ENCODE measurements at places on chromosomes 5 and 9. TPM values are rescaled to one million over a fixed set of nuclear protein-coding genes. Genes with fewer than 3 reads are reported as not detected.
A peak's percentile ranks its signal among the peaks of the same experiment; 100 is the strongest.

KCNV2 gene
- total RNA-seq = not detected

SCGB3A2 gene
- total RNA-seq = not detected

HTR1A gene
- total RNA-seq = not detected

LCNL1 gene
- total RNA-seq = 3.0 TPM

ZBED3 gene
- 18.0 TPM for total RNA-seq

LRRC70 gene
- 1.6 TPM for total RNA-seq

DNA sequence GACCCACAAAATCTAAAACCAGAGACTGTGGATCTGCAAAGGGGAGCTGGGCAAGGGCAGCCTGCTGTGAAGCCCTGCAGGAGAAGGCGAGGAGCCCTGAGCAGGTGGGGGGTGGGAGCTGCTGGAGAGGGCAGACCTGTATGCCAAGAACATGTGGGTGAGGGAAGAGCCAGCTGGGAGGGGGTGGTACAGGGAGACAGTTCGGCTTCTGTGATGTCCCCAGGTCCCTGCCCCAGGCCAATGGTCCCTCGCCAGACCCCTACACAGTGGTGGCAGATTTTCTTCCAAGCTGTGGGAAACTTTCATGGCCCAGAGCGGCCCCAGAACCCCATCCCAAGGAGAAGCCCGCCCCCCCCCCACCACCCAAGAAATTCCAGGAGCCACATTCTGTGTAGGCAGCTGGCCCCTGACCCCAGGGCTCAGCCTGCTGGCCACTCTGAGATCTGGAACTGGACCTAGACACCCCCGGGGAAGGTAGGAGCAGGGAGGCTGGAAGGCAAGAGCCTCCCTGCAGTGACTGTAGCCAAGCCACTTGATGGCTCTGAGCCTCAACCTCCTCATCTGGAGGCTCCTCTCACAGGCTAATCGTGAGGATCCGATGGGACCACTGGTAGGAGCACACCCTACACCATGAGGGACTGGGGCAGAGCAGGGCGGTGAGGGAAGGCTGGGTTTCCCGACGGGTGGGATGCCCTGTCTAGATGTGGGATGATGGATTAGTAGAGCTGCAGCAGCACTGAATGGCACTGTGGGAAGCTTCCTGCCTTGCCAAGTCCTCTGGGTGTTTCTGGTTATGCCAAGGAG lies 22.6 kb upstream of the CSF1R start:
- peaks cover 79% of the 10 kb centered on the region for H3K4me1 ChIP-seq
- DNase-seq = no peak
- H3K27ac ChIP-seq = peak overlapping the region; percentile 93
- H3K36me3 ChIP-seq = peaks cover 3% of the 10 kb centered on the region
- H3K27me3 ChIP-seq = no peaks in the 10 kb centered on the region
- peak overlapping the region; percentile 10 for H3K4me3 ChIP-seq

DNA sequence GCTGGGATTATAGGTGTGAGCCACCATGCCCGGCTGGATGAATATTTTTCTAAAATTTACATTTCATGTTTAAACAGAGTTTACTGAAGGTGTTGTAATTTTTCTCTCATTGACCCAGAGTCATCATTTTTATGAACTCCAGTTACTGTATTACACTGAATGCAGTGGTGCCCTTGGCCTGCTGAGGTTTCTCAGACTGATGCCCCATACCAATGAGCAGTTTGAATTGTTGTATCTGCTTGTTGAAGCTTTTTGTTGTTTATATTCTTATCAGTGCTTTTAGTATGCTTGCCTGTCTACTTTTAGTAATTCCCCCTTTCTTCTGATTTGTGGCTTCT lies 29.9 kb downstream of the NFX1 start:
- no peaks in the 10 kb centered on the region for H3K27me3 ChIP-seq
- peak overlapping the region; percentile 94 for H3K27ac ChIP-seq
- DNase-seq = no peak
- H3K4me3 ChIP-seq = peak overlapping the region; percentile 12
- peaks cover 57% of the 10 kb centered on the region for H3K36me3 ChIP-seq

DNA sequence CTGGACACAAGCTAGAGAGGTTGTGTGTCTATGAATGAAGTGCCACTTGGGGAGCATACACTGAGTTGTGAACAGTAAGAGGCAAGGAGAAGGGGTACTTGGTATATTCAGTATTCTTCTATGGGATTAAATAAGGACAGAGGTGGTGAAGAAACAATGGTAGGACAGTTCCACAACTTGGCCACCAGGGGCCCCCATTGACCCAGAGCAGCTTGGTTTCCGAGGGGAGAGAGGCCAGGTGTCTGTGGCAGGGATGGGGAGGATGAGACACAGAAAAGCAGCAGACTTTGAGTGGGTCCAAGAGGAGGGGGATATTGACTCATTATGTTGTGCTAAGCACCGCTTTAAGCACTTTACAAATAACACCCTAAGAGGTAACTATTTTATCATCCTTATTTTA lies 220.6 kb downstream of the MELK start:
- no peak overlapping the region for H3K27ac ChIP-seq
- H3K4me1 ChIP-seq = no peaks in the 10 kb centered on the region
- H3K27me3 ChIP-seq = peaks cover 2% of the 10 kb centered on the region
- no peaks in the 10 kb centered on the region for H3K36me3 ChIP-seq
- DNase-seq = no peak

GRCh38 chr9:30928045-30928444 lies 1456.4 kb upstream of the ACO1 start:
- no peak overlapping the region for H3K27ac ChIP-seq
- H3K4me3 ChIP-seq = no peak overlapping the region
- no peaks in the 10 kb centered on the region for H3K27me3 ChIP-seq
- H3K4me1 ChIP-seq = no peaks in the 10 kb centered on the region
- no peaks in the 10 kb centered on the region for H3K36me3 ChIP-seq

GRCh38 chr9:19231126-19231903 lies 822 bp downstream of the DENND4C start:
- no peaks in the 10 kb centered on the region for H3K36me3 ChIP-seq
- H3K4me3 ChIP-seq = no peak overlapping the region
- DNase-seq = no peak
- no peaks in the 10 kb centered on the region for H3K27me3 ChIP-seq
- peaks cover 11% of the 10 kb centered on the region for H3K4me1 ChIP-seq

DNA sequence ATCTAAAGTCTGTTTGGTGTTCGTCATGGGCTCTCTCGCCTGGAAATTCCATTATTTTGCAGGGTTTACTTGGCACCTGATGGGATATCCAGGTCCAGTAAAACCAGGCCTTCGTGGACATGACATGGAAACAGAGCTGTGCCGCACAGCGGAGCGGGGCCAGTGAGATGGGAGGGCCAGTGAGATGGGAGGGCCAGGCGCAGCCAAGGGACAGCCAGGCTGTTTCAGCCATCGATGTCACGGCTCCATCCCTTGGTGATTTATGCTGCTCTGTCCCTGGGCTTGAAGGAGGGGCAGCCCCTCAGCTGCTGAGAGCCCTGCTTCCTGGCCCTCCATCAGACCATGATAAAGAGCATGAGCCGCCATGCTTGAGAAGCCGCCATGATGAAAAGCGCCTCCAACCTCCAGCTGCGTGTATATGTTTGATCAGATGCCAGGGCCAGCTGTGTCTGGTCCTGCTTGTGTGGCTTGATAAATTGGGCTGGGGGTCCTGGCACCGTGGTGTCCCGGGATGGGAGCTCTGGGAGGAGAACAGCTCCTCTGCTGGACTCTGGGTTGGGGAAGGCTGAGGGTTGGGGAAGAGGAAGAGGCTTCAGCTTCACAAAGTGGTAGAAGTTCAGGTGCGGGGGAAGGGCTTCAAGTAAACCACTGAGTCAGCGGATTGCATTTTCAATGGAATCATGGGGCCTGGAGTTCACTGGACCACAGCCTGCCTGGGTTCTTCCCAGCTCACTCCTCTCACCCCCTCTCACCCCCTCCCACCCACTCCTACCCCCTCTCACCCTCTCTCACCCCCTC lies 6.1 kb upstream of the COL5A1 start:
- DNase-seq = no peak
- no peak overlapping the region for H3K4me3 ChIP-seq
- peaks cover 30% of the 10 kb centered on the region for H3K4me1 ChIP-seq
- no peak overlapping the region for H3K27ac ChIP-seq
- no peaks in the 10 kb centered on the region for H3K36me3 ChIP-seq

GRCh38 chr5:61352180-61352579 lies 20.1 kb downstream of the ZSWIM6 start:
- no peaks in the 10 kb centered on the region for H3K27me3 ChIP-seq
- DNase-seq = no peak
- H3K27ac ChIP-seq = no peak overlapping the region
- no peak overlapping the region for H3K4me3 ChIP-seq

GRCh38 chr5:131610198-131611063 lies 24.6 kb downstream of the RAPGEF6 start:
- H3K27ac ChIP-seq = peak overlapping the region; percentile 39
- H3K27me3 ChIP-seq = no peaks in the 10 kb centered on the region
- H3K36me3 ChIP-seq = no peaks in the 10 kb centered on the region
- H3K4me1 ChIP-seq = peaks cover 14% of the 10 kb centered on the region
- DNase-seq = no peak

GRCh38 chr9:129886226-129887174 lies 51.2 kb downstream of the USP20 start:
- H3K36me3 ChIP-seq = peaks cover 12% of the 10 kb centered on the region
- H3K27me3 ChIP-seq = no peaks in the 10 kb centered on the region
- peaks cover 41% of the 10 kb centered on the region for H3K4me1 ChIP-seq
- peak overlapping the region; percentile 59 for H3K27ac ChIP-seq
- DNase-seq = no peak

GRCh38 chr9:95666785-95667155 lies 150.0 kb upstream of the PTCH1 start:
- H3K4me3 ChIP-seq = no peak overlapping the region
- peaks cover 6% of the 10 kb centered on the region for H3K4me1 ChIP-seq
- DNase-seq = no peak

DNA sequence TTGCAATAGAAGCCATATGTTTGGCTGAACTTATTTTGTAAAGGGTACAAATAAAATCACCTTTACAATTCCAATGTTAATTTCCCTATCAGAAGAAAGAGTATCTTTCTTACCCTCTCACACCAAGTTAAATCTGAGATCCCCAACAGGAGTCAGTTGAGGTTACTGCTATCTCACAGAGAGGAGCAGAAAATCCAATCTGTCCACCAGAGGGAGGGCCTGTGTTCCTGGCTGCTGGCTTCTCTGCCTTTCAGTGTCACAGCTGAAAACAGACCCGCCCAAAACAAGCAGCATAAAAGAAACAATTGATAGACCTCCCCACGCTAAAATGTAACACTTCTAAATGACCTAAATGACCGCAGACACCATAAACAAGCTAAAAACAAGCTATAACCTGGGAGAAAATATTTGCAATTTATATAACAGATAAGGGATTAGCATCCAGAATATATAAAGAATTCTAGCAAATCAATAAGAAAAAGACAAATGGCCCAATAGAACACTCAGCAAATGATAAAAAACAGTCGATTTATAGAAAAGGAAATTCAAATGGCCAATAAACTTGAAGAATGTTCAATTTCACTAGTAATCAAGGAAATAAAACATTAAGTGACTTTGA lies 24.5 kb upstream of the MVB12B start:
- H3K36me3 ChIP-seq = no peaks in the 10 kb centered on the region
- H3K27me3 ChIP-seq = no peaks in the 10 kb centered on the region
- H3K27ac ChIP-seq = no peak overlapping the region

DNA sequence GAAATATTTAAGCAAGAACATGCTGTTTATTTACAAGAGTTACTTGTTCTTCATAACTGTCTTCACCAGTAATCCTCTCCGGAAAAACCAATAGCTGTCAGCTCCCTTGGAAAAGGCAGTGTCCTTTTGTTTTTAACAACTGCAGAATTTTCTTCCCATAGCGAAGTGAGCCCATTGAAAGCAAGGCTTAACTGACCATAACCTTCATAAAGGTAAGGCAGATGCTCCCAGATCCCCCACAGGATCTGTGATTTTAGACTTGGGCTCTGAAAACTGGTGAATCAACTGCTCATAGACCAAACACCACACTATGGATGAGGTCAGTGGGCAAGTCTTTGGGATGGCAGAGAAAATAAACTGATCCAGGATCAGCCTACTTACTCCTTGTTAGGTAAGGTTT lies 155.0 kb downstream of the GLIS3 start:
- H3K27me3 ChIP-seq = no peaks in the 10 kb centered on the region
- no peaks in the 10 kb centered on the region for H3K36me3 ChIP-seq
- DNase-seq = no peak
- peaks cover 42% of the 10 kb centered on the region for H3K4me1 ChIP-seq
- peak overlapping the region; percentile 64 for H3K27ac ChIP-seq

GRCh38 chr5:26666371-26666770 lies 372.0 kb downstream of the CDH9 start:
- H3K4me1 ChIP-seq = no peaks in the 10 kb centered on the region
- no peak for DNase-seq
- H3K36me3 ChIP-seq = no peaks in the 10 kb centered on the region
- H3K4me3 ChIP-seq = no peak overlapping the region
- no peaks in the 10 kb centered on the region for H3K27me3 ChIP-seq
- no peak overlapping the region for H3K27ac ChIP-seq

GRCh38 chr9:27247756-27248155 lies 49.2 kb downstream of the EQTN start:
- no peak for DNase-seq
- no peaks in the 10 kb centered on the region for H3K36me3 ChIP-seq
- peaks cover 6% of the 10 kb centered on the region for H3K27me3 ChIP-seq
- no peak overlapping the region for H3K27ac ChIP-seq

DNA sequence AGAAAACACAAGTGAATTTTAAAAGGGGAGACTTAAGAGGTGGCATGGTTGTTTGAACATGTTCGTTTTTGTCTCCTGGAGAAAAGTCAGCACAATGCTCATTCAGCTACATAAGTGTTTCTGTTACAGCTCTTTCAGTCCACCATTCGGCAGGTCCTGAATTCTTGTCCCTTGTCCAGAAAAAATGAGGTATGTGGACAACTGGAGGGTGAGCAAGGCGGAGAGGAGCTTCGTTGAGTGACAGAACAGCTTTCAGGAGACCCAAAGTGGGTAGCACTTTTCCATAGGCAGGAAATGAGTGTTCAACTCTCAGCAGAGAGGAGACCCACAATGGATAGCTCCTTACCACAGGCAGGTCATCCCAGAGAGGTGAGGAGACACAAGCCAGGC lies 4.9 kb downstream of the PDCD1LG2 start:
- H3K36me3 ChIP-seq = no peaks in the 10 kb centered on the region
- no peak overlapping the region for H3K27ac ChIP-seq

- H3K4me1 ChIP-seq = peaks cover 93% of the 10 kb centered on the region
- peaks cover 56% of the 10 kb centered on the region for H3K36me3 ChIP-seq
- H3K27ac ChIP-seq = peak overlapping the region; percentile 56
- peak overlapping the region; percentile 34 for H3K4me3 ChIP-seq
- H3K27me3 ChIP-seq = no peaks in the 10 kb centered on the region
- DNase-seq = no peak
Measured at GRCh38 chr5:31232273-31232888, 38.9 kb downstream of the CDH6 start.

All from osteocyte (in vitro differentiated cells).